Epithelial cell of proximal tubule (primary cell): ENCODE measurements at places on chromosomes 6 and 20.

DNA sequence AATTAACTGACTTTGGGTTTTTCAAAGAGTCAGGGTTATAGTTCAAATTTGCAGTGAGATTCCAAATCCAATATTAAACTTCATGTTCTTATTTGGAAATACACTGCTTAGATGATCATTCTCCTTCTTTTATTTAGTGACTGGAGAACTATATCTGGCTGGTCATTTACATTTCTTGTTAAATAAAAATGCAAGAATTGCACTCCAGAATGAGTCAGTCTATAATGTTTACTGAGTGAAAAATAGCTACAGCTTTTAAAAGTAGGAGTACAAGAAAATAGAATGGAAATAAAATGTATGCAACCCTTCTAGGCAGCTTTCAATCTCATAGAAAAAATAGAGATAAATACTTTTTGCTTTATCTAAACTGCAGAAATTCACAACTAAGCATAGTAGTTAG is 54.5 kb upstream of the CD2AP start:
- DNase-seq, result no peak

DNA sequence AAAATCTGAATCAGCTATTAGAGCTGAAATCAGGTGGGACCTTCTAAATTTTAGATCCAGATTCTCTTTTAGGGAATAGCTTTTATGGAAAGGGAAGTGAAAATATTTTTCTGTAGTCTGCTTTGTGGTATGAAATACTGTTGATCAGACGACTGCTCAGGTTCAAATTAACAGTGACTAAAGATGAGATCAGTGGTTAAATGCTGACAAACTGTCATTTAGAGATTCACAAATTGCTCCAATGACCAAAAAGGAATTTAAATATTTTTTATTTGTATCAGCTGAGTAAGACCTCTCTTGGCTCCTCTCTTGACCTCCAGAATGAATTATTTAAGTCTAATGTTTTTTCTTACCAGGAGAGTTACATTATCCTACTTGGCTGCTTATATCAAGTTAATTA is 77.3 kb downstream of the KCNQ5 start:
- DNase-seq, result no peak

GRCh38 chr6:106216527-106216926 is 109.0 kb downstream of the ATG5 start:
- no peak for DNase-seq

- no peak for DNase-seq
Observed at GRCh38 chr6:5439749-5440148, 178.4 kb downstream of the FARS2 start.

- DNase-seq, result no peak
Observed at GRCh38 chr6:5728351-5729079, 278.2 kb downstream of the NRN1 start.

DNA sequence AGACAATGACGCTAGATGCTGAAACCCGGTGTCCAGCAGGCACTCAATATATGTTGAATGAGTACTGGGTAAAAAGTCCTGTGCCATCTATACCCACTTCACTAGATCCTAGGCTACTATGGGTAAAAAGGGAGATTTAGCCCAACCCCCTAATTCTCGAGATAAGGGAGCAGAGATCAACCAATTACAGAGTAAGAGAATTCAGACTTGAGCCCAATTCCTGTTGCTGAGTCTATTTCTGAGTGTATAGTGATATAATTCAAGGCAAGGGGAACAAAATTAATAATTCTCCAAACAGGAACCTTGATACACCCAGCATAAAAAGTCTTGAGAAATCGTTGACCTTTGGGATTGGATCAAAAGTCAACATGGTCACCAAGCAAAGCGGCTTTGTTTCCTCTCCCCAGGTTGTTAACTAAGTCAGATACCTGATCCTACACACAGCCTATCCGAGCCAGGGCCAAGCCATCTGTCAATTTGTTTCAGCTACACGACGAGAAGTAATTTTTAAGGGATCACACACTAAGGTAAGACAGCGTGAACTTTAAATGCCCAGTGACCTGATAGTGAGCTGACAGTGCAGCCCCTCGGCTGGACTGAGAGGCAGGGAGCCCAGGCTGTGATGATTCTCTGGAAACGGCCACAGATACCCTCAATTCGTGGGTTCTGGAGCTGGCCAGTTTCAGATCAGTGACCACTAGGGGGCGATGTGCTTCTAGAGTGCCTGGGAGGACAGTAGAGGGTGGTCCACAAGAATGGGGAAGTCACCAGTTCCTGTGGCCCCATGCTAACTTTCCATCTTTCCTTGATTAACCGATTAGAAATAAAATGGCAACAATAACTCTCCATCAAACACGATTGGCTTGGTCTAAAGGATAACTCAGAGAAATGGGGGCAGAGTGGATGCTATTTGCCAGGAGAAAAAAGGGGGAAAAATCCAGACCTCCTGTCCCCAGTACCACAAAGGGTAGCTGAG is 46.2 kb downstream of the SLC22A23 start:
- no peak for DNase-seq

DNA sequence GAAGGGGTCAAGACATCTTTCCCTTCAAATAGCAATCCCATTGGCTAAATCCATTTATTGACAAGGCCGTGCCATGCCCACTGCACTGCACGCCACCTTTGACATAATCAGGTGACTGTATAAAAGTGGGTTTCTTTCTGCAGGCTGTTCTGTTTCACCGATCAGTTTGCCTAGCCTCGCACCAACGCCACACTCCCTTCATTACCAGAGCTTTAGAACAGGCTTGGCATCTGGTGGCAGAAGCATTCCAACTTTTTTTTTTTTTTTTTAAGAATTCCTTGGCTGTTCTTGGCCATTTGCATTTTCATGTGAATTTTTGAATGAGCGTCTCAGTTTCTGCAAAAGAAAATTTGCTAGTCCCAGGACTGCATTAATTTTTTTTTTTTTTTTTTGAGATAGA is 78.1 kb downstream of the PPP1R3G start:
- no peak for DNase-seq

GRCh38 chr6:112879920-112880413 is 532.8 kb downstream of the RFPL4B start:
- no peak for DNase-seq
